ENCODE measurements at places on chromosomes 3 and 15.

- H3K27ac ChIP-seq, result no peak overlapping the region
- H3K4me3 ChIP-seq, result no peak overlapping the region
- no peaks in the 10 kb centered on the region for H3K27me3 ChIP-seq
- no peak for ATAC-seq
These were observed 53.2 kb upstream of the CDV3 start for GRCh38 chr3:133520286-133520685.

GRCh38 chr15:58873267-58873666, 60.2 kb downstream of the SLTM start:
- no peak overlapping the region for H3K27ac ChIP-seq
- H3K36me3 ChIP-seq, result peaks cover 20% of the 10 kb centered on the region
- H3K4me3 ChIP-seq, result no peak overlapping the region
- H3K4me1 ChIP-seq, result no peaks in the 10 kb centered on the region
- ATAC-seq, result no peak

- no peak for ATAC-seq
- H3K36me3 ChIP-seq, result peaks cover 42% of the 10 kb centered on the region
- H3K4me1 ChIP-seq, result no peaks in the 10 kb centered on the region
- H3K27ac ChIP-seq, result no peak overlapping the region
- H3K4me3 ChIP-seq, result no peak overlapping the region
These were observed 46.1 kb downstream of the SCAP start for GRCh38 chr3:47429476-47430270.

GRCh38 chr3:138456961-138457862, 22.8 kb downstream of the ESYT3 start:
- no peak overlapping the region for H3K27ac ChIP-seq
- no peak for ATAC-seq
- H3K4me3 ChIP-seq, result no peak overlapping the region
- no peaks in the 10 kb centered on the region for H3K36me3 ChIP-seq
- no peaks in the 10 kb centered on the region for H3K4me1 ChIP-seq

DNA sequence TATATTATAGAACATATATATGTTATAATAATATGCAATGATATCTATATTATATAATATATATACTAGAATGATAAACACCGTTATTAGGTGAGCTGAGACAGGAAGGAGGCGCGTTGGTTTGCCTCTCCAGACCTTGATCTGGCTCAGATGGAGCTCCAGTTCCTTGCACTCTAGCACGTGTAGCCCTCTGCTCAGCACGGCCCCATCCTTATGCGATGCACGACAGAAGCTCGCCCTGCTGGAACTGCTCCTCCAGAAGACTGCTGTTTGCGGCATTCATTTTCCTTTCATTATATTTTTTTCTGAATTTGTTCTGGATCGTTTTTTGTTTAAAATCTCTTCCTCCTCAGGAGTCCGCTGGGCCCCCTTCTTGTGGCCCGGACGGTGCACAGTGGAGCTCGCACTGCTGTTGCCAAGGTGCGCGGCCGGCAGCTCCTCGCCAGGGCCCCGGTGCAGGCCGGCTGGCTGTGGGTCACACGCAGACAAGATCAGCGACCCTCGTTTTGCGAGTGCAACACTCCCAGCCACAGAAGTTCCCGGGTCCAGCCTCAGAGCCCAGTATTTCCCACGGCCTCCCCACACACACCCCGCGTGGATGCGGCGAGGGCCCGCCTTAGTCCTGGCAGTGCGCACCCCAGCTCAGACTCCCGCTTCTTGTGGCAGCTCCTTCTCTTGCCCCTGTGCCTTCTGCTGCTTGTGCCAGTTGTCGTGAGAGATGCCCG, 112.2 kb downstream of the CHL1 start:
- ATAC-seq, result peak; percentile 45
- H3K4me1 ChIP-seq, result peaks cover 10% of the 10 kb centered on the region
- peak overlapping the region; percentile 22 for H3K4me3 ChIP-seq

Data from stimulated activated memory B cell treated with anti-CD40 and anti-IgM and Interleukin-4, amounts not matched to agents 10 μg/mL and 1 μg/mL and 100 μg/mL, for 72 hours (primary cell).